Iris pigment epithelial cell (primary cell): ENCODE measurements at places on chromosomes 5 and 9.

DNA sequence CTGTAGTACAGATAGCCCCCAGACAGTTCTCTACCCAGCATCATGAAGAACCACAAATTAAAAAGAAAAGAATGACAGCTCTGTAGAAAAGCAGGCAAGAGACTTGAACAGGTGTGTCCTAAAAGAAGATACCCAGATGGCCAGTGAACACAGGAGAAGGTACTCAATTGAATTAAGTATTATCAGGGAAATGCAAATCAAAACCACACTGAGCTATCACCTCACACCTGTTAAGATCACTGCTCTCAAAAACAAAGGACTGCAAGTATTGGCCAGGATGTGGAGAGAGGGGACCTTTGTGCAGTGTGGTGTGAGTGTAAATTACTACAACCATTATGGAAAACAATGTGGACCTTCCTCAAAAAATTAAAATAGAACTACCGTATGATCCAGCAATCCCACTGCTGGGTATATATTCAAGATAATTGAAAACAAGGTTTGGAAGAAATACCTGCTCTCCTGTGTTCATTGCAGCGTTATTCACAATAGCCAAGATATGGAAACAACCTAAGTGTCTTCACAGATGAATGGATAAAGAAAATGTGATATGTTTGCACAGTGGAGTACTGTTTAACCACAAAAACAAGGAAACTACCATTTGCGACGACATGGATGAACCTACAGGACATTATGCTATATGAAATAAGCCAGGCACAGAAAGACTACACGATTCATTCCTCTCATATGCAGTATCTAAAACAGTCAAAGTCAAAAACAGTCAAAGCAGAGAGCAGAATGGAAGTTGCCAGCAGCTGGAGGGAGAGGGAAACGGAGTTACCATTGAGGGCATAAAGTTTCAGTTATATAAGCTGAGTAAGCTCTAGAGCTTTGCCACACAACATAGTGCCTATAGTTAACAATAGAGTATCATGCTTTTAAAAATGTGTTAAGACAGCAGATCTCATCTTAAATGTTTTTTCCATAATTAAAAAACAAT lies 102.6 kb downstream of the WNK2 start:
- DNase-seq, result no peak

- peak; percentile 66 for DNase-seq
Measured at GRCh38 chr9:73260506-73260905, 108.8 kb downstream of the ANXA1 start.

- no peak for DNase-seq
Measured at GRCh38 chr9:107068581-107068980, 205.6 kb downstream of the ZNF462 start.

GRCh38 chr5:134503088-134503936 lies 22.2 kb upstream of the JADE2 start:
- DNase-seq, result peak; percentile 99

GRCh38 chr9:36389590-36389989 lies 10.5 kb downstream of the RNF38 start:
- no peak for DNase-seq

- DNase-seq, result peak; percentile 43
Measured at GRCh38 chr5:83281658-83282057, 189.9 kb upstream of the VCAN start.

GRCh38 chr5:158074992-158075769 lies 216.2 kb upstream of the CLINT1 start:
- peak; percentile 77 for DNase-seq

GRCh38 chr9:89738137-89738932 lies 133.5 kb downstream of the GADD45G start:
- peak; percentile 26 for DNase-seq

GRCh38 chr5:158819840-158820620 lies 279.7 kb downstream of the EBF1 start:
- DNase-seq, result peak; percentile 30

- DNase-seq, result no peak
Measured at GRCh38 chr5:81856948-81857928, 106.3 kb upstream of the SSBP2 start.

DNA sequence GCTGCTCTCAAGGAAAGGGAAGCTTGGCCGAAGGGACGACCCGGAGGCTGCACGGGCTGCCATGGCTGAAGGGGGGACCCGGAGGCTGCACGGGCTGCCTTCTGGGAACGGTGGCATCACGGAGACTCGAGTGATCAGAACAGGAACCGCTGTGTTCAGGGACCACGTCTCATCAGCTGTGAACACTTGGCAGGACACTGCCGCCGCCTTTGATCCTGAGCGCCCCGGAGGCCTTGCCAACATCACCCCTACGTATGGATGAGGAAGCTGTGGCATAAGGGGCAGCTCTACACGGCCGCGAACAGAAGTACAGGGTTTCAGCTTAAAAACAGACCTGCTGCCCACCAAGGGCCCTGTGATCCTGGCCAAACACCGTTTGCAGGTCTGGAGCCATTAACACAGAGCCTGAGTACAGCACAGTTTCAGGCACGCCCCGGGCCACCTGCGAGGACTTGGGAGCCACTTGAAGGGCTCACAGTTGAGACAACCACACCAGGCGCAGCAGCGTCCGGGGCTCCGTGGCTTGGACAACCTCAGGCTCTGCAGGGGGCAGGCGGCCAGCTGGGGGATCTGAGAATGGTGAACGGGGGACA lies 23.9 kb upstream of the TERT start:
- DNase-seq, result no peak

- DNase-seq, result no peak
Measured at GRCh38 chr9:134604834-134605233, 36.8 kb upstream of the COL5A1 start.

- DNase-seq, result peak; percentile 92
Measured at GRCh38 chr5:116454417-116454927, 120.2 kb downstream of the SEMA6A start.

DNA sequence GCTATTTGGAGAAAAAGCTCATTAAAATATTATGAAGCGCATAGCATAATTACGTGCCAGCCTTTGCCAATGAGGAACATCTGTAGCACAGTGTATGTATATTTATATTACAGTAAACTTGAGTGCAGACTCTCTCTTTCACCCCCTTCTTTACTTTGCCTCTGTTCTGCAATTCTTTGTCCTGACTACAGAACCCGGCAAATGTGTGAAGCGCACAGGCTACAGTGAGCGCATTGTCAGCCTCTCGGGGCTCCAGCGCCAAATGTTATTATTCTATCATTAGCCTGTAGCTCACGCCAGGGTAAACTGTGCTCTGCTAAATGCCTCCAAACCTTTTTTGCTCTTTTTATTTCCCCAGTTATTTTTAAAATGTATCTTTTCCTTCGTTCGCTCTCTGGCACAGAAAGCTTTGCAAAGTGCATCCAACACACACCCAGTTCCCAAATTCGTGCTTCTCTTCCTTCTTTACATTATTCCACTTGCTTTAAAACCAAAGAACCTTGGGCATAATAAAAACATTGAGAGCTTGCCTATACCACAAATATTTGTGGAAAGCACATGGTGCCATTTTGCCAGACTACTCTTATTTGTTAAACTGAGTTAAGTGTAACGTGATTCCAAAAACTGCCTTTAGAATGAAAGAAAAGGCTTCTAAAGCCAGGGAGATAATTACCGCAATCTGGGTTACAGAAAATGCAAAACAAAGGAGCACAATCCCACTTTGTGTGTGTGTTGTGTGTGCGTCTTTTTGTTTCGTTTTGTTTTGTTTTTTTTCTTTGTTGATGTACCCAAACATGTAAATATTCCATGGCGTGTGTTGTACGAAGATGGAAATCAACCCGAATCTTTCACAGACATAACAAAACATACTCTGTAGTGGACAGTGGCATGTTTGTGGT lies 164.1 kb upstream of the MPDZ start:
- no peak for DNase-seq

- DNase-seq, result no peak
Measured at GRCh38 chr5:139966856-139967255, 76.2 kb downstream of the NRG2 start.

DNA sequence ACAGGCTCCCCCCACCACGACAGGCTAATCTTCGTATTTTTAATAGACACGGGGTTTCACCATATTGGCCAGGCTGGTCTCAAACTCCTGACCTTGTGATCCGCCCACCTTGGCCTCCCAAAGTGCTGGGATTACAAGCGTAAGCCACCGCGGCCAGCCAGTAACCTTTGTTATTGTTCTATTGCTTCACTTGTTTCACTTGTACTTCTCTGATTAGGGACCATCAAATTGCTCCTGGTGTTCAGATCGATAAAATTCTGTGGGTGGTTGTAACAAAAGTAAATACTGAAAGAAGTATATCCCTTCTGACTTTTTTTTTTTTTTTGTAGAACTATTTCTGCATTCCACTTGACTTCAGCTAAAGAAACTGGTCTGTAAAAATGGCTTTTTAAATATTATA lies 445.5 kb upstream of the CDH10 start:
- DNase-seq, result no peak

GRCh38 chr5:171984748-171985419 lies 21.6 kb downstream of the FBXW11 start:
- peak; percentile 94 for DNase-seq

- DNase-seq, result peak; percentile 80
Measured at GRCh38 chr9:34437006-34437925, 21.1 kb downstream of the FAM219A start.

DNA sequence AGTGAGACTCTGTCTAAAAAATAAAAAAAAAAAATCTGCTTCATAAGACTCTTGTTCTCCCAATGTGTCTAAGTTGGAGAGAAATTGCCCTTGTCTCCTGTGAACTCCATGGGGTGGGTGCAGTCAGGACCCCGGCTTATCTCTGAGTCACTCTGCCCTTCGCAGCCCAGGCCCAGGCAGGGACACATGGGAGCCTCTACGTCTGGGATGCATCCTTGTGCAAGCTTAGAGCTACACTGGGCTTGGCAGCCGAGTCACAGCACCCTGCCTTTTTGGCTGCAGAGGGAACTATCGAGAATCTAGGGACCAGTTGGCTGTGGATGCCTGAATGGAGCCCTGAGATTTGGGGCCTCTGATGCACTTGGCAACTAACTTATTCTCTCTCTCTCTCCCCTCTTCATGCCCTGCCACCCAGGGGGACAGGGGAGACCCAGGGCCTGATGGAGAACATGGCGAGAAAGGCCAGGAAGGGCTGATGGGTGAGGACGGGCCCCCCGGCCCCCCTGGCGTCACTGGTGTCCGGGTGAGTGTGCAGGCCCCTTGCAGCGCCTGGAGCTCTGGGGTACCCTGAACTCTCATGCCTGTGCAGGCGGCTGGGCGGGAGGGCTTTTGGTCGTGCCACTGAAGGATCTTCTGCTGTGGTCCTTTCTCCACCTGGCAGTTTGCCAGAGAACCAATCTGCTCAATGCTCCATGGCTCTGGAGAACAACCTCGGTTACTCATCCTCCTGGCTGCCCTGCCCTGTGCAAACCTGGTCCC lies 47.5 kb upstream of the ORM1 start:
- DNase-seq, result peak; percentile 22

GRCh38 chr9:78234810-78235209 lies 1.1 kb upstream of the CEP78 start:
- peak; percentile 62 for DNase-seq

DNA sequence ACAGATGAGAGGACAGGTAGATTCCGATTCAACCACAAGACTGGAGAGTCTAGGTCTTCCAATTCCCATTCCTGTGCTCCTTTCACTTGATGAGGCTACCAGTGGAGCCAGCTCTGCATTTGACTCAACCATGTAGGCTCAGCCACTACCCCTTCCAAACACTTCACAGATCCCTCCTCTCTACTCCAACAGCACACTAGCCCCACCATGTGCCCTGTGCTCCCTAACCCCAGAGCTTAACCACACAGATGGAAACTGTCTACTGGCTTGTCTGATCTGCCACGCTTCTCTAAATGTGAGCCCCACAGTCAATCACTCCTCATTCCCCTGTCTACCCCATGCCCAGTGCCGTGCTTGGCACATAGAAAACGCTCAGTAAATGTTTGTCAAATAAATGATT lies 508.2 kb downstream of the CDK5RAP2 start:
- no peak for DNase-seq

DNA sequence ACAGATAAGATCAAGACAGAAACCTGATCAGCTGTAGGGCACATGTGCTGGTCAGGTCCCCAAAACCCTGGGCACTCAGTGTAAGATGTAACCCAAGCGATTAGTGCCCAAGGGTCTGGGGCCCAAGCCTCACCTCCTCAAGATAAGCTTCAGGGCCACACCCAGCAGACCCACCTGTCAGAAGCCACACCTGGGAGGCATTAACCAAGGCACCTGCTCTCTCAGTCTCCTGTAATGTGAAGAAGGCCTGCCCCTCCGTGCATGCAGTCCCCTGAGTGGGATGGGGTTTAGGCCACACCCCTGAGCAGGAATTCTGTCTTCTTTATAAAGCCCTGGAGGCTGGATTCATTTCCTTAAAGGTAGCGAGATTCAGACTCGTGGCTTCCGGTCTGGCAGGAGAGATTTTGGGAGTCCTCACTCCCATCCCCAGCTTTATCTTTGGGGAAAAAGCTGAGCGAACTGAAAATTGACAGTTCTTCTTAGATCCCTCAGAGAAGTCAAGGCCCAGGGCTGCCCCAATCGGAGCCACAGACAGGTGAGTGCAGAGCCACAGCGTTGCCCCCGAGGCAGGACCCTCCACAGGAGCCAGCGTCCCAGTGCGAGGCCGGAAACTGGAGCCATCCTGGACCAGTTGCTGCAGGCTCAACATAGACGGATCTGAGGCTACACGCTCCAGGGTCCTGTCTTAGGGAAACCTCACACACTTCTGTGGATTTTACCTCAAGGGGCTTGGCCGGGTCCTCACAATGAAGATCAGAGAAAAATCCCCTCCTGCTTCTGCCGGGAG lies 357.6 kb upstream of the IRX4 start:
- no peak for DNase-seq

DNA sequence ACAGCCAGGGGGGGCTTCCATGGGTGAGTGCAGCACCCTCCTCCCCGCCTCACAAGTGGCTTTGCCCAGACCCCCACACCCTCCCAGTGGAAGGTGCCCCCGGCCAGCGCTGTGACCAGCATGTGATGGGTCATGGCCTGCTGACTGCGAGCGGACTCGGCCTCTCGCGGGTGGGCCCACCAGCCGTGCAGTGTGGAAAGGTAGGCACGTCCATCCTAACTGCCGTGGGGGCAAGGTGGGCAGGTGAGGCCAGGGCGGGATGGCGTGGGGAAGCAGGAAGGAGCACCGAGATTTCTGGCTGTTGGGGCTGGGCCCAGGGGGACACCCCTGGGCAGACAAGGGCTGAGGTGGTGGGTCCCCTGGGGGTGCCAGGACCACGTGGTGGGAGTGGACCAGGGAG lies 12.1 kb downstream of the SOHLH1 start:
- DNase-seq, result no peak

- no peak for DNase-seq
Measured at GRCh38 chr5:36298552-36298951, 3.1 kb downstream of the RANBP3L start.

DNA sequence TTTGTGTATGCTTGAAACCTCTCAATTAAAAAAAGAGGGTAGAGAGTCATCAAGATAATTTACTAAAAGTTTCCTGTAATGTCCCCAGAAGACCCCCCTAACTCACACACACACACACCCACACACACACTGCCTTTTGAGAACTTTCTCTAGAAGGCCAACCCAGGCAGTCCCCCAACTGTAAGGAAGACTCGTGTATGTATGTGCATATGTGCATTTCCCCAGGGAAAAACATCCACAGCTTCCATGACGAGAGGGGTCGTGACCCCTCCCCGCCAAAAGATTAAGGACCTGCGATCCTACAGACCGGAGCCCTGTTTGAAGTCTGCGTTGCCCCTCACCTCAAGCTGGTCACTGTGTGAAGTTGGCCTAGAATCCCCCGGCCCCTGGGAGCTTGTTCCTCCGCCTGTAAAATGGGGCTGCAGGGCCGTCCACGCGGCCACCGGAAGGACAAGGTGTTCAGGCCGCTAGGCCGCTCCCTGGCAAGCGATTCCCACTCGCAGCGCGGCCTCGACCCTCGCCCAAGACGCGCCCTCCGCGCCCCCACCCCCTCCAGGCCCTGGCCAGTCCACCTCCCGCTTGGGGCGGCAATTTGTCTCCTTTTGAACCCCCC lies 435 bp upstream of the CDX1 start:
- no peak for DNase-seq

- no peak for DNase-seq
Measured at GRCh38 chr5:130024006-130024405, 119.7 kb downstream of the CHSY3 start.
